Inflammatory macrophage (primary cell): ENCODE measurements at places on chromosomes 4 and X.

DNA sequence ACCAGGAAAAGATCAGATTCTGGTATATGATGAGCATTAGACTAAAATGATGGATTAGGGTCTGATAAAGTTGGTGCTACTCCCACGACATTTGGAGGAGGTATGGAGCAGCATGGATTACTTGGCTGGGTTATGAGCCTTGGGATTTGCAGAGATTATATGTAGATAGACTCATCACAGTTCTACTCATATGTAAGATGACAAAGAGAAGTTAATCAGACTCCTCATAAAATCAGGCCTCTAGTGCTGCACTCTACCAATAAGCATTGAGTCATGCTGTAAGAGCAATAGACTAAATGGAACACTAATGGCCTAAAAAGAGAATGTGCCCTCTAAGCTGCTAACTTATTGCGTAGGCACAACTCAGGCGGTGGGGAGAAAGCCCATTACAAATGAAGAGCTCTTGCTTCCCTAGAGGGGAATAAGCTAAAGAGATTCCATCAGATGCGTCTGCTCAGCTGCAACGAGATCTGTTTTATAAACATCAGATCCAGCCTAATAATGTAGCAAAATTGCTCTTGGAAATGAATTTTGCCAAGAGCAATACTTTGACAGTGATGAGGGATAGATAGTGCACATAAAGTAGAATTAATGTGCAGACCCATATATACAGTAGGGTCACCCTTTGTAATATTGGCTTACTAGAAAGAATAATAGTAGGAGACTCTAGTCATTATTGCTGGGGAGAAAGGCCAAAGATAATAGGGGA, 17.5 kb downstream of the LIAS start:
- DNase-seq, result no peak

DNA sequence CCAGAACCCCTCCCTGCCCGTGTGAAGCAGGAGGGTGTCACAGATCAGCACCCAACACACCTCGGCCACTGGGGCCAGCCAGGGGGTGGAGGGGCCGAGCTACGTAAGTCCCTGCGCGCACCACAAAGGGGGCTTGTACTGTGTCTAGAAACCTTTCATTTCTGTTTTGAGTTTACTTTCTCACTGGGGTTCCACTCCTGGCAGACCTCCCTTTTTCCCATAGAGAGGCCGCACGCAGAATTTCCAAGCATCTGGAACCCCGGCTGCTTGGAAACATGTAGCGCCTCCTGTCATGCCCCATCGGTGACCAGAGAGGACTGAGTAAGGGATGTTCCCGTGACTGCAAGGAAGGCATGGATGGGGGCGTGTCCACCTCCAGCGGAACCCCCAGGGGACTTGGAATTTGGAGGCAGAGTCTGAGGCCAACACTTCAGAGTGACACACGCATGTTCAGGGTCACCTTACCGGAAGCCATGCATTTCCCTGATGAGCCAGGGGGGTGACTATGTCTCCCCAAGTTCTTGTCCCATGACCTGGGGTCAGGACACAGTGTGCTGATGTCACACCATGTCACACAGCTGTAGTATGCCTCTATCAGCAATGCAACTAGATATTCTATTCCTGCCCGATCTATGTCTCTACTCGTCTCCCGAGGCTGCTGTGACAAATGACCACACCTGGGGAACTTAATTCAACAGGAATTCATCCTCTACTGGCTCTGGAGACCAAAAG, 105.3 kb downstream of the DHRSX start:
- DNase-seq, result no peak

- DNase-seq, result no peak
These were observed 285.8 kb upstream of the TRPC5 start for GRCh38 chrX:112368371-112368770.

DNA sequence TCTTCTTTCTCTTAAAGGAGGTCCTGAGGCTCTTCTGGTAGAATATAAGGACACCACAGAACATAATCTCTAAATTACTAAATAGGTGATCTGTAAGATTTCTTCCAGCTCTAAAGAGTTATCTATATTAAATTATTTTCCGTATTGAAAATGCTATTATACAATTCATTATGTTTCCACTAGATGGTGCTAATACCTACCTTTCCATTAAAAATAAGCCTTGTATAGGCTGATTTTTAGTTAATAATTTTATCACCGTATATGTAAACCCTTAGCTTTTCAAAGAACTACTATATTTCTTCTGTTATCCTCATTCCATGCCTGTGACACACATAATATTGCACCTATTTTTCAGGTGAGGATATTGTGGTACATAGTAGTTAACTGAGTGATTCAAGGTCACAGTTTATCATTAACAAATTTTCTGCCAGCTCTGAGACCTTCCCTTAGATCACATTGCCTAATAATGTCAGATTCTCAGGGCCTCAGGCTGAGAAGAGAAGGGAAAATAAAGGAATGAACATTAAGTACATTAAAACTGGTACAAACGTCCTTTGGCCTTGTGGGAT, 138.8 kb downstream of the TEX11 start:
- peak; percentile 7 for DNase-seq

DNA sequence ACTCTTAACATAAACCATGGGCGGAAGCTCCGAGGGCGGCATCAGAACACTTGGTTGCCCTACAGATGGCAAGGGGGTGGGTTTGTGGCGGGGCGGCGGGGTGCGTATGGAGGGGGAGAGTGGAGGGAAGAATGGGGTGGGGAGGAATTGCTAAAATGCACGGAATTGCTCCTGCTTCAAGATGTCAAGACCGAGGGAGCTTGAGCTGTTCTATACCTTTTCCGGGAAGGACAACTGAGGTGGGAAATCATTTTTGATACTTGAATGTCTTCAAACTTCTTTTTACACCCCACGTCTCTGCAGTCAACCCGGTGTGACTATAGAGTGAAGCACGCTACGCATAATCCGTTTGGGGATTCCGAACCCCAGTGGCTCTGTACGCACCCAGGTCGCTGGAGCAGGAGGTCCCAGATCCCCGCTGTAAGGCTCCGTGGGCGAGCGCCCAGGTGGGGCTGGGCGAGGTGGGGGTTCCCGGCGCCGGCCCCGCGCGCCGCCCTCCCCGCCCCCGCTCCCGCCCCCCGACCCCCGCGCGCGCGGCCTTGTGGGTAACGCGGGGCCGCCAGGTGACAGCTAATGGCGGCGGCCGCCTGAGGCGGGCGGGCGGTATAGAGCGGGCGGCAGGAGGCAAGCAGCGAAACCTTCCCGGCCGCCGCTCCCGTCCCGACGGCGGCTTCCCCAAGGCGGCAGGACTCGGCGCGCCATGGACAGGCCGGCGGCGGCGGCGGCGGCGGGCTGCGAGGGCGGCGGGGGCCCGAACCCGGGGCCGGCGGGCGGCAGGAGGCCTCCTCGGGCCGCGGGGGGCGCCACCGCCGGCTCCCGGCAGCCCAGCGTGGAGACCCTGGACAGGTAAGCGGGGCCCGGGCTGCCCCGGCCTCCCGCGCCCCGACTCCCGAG, at the start of gene MTMR1:
MTMR1 (plus strand) TSS at position 566 of the 894 bp plus-strand sequence; CDS start at position 701, 135 bp downstream.
- DNase-seq, result no peak

GRCh38 chr4:26830701-26831100, 29.9 kb upstream of the STIM2 start:
- DNase-seq, result no peak

DNA sequence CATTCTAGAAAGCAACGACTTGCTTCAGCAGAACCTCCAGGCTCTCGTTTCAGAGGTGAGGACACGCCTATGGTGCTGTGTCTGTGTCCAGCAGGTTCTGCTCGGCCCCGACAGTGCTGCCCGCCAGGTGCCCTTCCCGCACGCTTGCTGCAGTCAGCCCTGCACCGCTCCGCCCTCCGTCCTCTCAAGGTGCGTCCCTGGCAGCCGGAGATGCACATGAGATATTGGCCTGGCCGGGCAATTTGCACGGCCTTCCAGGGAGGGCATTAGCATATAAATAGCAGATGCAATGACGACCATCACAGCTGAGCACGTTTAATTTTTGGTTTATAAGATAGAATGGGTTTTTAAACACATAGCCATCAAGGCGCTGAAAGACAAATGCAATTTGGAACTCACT, 14.4 kb downstream of the UVSSA start:
- no peak for DNase-seq

GRCh38 chrX:116198810-116199209, 28.3 kb downstream of the AGTR2 start:
- DNase-seq, result no peak

DNA sequence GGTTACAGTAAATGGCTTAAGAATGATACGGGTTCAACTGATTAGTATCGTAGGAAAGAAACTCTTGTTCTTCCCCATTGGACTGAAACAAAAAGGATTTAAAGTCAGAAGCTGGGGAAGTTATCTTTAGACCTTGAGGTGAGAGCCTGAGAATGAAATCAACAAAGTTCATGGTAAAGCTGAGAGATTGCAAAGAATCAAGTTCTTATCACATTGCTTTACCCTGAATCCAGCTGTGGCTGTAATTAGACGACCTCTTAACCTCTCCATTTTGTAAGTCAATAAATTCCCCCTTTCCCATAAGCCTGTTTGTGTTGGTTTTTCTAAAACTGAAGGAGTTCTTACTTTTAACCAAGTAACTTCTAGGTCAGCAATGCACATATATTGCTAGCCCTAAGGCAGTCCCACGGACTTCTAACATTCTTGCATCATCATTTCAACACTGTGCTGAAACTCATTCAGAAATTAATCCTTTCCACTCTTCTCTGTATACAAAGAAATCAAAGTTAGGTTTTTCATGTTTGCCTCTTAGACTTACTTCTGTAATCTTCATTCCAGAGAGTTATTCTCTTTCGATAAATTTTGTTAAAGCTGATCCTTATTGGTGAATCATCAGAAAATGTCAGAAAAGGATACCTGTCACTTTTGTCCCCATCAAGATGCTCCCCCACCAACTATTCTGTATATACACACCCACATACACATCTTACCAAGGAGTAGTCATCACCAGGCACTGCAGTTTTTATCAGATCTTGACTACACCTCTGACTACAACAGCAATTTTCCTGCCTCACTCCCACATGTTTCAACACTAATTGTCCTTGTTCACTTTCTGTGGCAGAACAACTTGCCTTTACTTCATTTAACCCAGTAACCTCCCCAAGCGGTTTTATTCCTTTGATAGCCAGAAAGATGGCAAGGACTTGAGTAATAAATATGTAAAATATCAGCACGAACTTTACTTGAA, 77.9 kb upstream of the STK26 start:
- DNase-seq, result no peak
